BJ (cell line): ENCODE measurements at places on chromosomes 6 and 20.

DNA sequence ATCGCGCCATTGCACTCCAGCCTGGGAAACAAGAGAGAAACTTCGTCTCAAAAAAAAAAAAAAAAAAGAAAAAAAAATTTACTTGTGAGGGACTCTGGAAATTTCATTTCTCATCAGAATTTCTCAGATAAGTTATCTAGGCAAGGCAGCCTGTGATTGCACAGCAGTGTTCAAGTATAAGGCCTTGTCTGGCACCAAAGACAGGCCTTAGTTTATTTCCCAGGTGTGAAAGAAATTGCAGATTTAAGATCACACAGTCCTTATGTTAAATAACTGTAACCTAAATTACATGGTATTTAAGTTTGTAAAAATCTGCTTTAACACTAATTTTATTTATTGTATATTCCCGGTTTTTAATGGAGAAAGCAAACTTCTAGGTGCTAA lies 34.8 kb downstream of the HFE start:
- DNase-seq, result no peak

DNA sequence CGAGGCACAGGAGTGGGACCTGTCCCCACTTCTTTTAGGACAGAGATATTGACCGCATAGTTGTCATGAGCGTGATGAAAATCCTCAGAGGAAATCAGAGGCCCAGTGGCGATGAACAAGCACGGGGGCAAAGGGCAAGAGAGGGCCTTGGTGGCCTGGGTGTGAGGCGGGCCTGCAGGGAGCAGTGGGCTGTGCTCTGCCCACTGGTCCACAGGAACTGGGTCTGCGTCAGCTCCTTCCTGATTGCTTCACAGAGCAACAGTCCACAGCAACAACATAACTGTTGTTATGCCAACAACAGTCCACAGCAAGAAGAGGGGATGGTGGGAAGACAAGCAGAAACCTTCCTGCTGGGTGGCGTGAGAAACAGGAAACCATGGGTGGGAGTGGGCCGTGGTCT lies 335.6 kb downstream of the ZFAND3 start:
- DNase-seq, result no peak

GRCh38 chr6:110520209-110520965 lies 44.0 kb upstream of the SLC22A16 start:
- no peak for DNase-seq

DNA sequence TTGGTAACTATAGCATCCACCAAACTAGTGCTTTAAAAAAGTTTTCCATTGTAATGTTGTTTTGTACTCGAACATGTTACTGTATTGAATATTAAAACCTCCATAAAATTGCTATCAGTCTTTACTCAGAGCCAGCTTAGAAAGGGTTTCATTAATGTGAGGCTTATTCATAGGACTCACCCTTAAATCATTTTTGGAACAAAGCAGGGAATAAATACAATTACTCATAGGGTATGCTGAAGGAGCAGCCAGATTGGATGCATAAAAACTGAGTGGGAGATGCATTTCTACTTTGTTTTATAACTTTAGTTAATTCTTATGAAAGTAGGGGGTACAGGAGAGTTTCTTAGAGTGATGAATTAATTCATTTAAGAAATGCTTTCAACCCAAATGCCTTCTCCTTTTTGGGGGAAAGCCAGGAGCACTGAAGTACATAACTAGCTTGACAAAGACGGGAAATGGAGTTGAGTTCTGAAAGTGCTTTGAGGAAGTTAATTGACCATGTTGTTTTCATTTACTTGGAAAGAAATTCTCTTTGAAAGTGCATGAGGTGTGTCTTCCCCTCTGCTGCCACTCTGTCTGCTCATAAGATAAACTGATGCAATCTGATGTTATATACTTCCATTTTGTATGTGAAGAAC lies 90.3 kb downstream of the RNF144B start:
- DNase-seq, result peak; percentile 19

- no peak for DNase-seq
Observed at GRCh38 chr20:63061771-63062100, 55.0 kb upstream of the BHLHE23 start.

- no peak for DNase-seq
Observed at GRCh38 chr6:9087470-9087869, 652.1 kb upstream of the SLC35B3 start.

DNA sequence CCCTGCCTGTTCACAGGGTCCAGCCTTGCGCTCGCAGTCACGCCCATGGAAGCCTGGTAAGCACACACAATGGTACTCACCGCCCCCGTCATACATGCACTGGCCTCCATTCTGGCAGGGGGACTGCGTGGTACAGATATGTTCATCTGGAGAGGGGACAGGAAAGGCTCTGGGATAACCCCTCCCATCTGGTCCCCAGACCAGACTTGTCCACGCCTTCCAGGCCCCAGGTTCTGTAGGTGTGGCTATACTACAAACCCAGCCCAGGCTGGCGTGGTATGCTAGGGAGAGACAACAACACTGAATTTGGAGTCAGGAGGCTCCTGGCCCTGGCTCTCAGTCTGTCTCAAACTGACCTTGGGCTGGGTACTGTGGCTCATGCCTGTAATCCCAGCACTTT lies 3.4 kb downstream of the DLK2 start:
- DNase-seq, result no peak

- no peak for DNase-seq
Observed at GRCh38 chr20:44585057-44585963, 2.9 kb downstream of the PKIG start.

DNA sequence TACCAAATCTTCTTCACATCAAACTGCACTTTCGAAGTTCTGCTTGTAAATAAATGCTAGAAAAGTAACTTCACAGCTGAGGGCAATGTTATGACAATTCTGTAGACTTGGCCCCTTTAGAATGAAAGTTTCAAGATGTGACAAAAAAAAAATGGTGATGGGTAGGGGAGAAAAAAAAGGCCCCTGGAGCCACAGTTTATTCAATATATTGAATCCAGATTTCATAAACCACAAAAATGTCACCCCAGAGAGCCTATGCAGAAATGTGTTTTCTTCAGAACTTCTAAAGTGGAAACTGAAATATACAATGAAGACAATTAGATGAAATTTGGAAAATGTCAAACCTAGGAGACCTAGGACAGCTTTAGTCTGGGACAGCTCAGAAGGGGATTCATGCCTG lies 143.1 kb downstream of the EDN3 start:
- DNase-seq, result no peak

DNA sequence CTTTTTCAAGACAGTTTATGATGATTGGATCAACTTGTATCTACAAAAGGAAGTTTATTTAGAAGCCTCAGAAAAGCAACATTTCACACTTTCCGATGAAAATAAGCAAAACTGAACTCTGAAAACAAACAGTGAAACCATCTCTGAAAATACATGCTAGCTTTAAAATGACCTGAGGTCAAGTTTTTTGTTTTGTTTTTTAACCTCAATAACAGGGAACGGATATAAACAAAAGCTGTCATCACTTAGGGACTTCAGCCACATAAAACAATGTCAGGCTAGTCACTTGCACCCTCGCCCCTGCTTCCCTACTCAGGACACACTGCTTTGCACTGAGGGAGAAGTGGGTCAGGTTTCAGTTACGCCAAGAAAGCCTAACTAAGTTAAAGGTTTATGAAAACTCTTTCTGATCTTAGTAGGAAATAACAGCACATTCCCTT lies 11.6 kb downstream of the BACH2 start:
- no peak for DNase-seq

DNA sequence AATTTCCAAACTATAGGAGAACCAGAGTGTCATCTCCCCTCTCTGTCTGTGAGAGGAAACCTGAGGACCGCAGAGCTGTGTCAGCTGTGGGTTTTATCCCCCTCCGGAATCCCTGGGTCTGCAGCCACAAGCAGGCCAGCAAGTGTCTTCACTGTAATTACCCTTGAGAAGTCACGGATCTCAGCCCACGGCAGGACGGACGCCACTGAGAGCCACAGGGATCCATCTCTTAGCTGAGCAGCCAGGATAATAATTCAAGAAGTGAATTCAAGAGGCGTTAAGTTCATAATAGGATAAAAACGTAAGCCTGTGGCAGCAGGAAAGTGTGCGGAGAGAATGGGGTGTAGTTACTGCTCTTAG lies 37.0 kb downstream of the DLL1 start:
- no peak for DNase-seq

- DNase-seq, result no peak
Observed at GRCh38 chr6:164415832-164416563, 893.4 kb downstream of the C6orf118 start.

- peak; percentile 98 for DNase-seq
Observed at GRCh38 chr6:105608711-105609374, 206.0 kb upstream of the PREP start.

DNA sequence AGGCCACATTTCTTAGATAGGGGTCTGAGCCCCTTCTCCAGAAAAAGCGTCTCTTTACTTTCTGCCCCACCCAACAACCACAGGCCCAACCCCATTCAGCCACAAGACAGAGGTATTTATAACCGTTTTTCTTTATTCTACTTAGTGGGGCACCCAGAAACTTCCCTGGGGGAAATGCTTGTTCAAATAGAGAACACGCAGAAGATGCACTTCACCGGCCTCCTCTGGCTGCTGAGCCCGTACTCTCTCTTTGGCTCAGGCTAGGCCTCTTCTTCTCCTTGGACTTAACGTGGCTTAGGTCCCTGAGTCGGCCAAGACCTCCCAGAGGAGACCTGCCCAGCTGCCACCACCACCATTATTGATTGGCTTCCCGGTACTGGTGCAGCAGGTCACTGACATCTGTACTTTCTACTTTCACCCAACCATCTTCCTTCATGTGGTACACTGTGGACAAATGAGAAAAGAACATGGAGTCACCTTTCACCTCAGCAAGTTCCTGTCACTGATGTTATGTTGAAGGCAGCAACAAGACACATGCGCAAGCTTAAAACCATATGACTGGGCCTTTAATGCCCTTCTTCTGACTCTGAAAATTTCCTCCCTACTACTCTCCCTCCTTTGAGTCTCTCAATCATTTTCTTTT lies 2.2 kb upstream of the TAP2 start:
- DNase-seq, result no peak

DNA sequence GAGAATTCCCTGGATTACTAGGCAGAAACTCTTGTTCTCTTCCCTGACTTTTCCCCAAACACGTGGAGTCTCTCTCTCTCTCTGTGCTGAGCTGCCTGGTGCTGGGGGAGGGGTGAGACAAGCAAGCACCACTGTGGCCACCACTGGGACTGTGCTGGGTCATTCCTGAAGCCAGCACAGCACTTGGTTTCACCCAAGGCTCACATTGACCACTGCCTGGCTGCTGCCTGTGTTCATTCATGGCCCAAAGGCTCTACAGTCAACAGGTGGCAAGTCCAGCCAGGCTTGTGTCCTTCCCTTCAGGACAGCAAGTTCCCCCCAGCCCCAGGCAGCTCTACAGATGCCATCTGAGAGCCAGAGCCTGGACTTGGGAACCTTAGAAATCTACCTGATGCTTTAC lies 92.2 kb downstream of the CTNNBL1 start:
- DNase-seq, result no peak

GRCh38 chr6:33543116-33543515 lies 37.0 kb downstream of the BAK1 start:
- no peak for DNase-seq

GRCh38 chr6:26104457-26105108 lies 17.4 kb downstream of the HFE start:
- no peak for DNase-seq

- DNase-seq, result no peak
Observed at GRCh38 chr6:74213995-74214394, 518.0 kb downstream of the CD109 start.

DNA sequence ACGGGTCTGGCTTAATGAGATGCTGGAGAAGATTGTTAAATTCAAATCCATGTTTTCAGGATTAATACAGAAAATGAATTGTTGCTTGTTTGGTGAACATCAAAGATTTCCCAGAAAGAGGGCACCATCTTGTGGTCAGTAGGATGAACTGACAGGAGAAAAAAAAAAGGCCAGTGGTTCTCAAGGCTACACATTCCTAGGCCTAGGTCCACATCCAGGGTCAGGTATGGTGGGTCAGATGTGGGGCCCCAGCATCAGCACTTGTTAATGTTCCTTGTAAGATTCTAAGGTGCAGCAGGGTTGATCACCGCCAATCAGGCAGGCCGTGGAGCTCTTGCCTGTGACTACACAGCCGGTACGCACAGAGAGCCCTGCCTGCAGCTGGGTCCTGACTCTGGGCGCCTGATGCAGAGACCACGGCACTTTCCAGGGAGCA lies 34.0 kb upstream of the FOXO3 start:
- DNase-seq, result no peak

DNA sequence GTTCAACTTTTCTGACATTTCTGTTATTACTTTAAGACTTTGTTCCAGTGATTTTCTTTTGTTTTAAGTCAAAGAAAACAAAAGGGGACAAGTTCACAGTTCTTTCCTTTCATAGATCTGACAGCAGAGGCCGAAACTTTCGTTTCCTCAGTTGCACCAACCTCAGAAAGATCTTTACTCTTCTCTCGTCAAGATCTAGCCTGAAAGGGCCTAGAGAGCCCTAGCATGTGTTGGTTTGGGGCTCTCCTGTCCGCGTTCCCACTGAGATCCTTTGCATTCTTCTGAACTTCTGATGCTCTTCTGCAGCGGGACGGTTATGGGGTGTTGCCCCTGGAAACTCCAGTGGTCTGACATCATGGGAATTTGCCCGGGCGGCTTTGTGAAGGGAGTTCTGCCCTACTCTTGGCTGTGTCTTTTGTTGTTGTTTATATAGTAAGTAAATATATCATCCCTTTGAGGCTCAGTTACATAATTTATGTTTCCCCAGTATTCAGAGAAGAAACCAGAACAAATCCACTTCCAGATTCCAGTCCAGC lies 129.1 kb downstream of the SASH1 start:
- DNase-seq, result no peak

DNA sequence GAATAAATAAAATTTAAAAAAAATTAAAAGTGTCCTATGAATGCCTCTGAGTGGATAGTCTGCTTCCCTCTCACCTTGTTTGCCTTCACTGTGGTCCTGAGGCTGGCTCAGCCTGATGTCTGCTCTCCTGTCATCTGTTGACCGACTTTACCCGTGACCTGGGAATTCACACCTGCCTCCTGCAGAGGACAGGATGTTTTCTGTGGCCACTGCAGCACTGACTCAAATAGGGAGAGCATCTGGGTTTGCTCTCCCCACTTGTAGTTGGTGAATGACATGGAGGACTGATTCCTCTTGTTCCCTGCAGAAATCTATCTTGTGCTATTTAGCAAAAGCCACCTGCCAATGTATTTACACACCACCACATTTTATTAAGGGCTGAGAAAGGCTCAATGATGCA lies 52.4 kb upstream of the ERVFRD-1 start:
- DNase-seq, result no peak

DNA sequence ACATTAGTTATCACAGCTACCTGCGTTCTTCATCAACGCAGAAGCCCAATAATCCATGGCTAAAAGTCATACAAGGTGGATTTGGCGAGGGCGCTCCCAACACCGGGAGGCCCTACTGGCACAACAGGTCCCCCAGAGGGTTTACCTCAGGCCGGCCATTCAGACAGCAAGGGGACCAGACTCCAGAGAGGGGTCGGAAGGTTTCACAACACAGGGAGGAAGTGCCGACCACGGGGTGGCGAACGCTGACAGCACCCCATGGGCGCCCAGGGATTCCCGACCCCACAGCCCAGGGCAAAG lies 1515.9 kb upstream of the DEFB115 start:
- DNase-seq, result no peak
